Activated CD4-positive, alpha-beta T cell treated with anti-CD3 and anti-CD28 coated beads for 36 hours (primary cell): ENCODE measurements at places on chromosomes 12 and 14. TPM values are rescaled to one million over a fixed set of nuclear protein-coding genes. Genes with fewer than 3 reads are reported as not detected.

The ZFHX2 gene
- 1.0 TPM for total RNA-seq

The CDK2 gene
- 149 TPM for total RNA-seq

The TAS2R19 gene
- total RNA-seq, result 1.2 TPM

The LTB4R2 gene
- 7.5 TPM for total RNA-seq

The RTL1 gene
- not detected for total RNA-seq

The YY1 gene
- total RNA-seq, result 99.7 TPM

The PNMA1 gene
- 23.2 TPM for total RNA-seq

The TEP1 gene
- 29.2 TPM for total RNA-seq
